ENCODE measurements at places on chromosomes 2 and 18. TPM values are rescaled to one million over a fixed set of nuclear protein-coding genes. Genes with fewer than 3 reads are reported as not detected.

AGAP1 gene
- total RNA-seq = 22.3 TPM

TMEM178A gene
- total RNA-seq = 3.2 TPM

SLC5A7 gene
- 0.07 TPM for total RNA-seq

MYOM1 gene
- 724 TPM for total RNA-seq

Data from left ventricle myocardium superior (tissue), 1 donor.